ENCODE measurements at places on chromosomes 4 and X. TPM values are rescaled to one million over a fixed set of nuclear protein-coding genes. Genes with fewer than 3 reads are reported as not detected.

- DNase-seq: no peak
- no peaks in the 10 kb centered on the region for H3K4me1 ChIP-seq
- no peak overlapping the region for H3K4me3 ChIP-seq
- H3K27me3 ChIP-seq: no peaks in the 10 kb centered on the region
- H3K36me3 ChIP-seq: no peaks in the 10 kb centered on the region
- H3K27ac ChIP-seq: no peak overlapping the region
These were observed 12.1 kb downstream of the BMP2K start for GRCh38 chr4:78788007-78788889.

DNA sequence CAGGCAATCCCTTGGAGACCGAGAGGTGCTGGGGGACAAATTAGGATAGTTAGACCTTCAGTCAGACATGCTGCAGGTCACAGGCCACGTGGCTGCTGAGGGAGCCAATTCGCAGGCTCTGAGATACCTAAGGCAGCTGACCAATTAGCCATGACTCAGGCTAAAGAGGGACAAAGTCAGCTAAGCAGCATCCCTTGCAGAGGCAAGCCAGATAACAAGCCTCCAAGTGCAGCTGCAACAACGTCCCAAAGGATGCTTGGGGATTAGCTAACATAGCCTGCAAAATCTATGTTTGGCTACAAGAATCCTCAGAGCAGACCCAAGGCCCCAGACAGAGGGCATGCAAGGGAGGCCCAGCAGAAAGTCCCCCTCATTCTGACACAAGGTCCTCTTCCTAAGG, 93.5 kb downstream of the SEL1L3 start:
- H3K36me3 ChIP-seq: no peaks in the 10 kb centered on the region
- no peak overlapping the region for H3K27ac ChIP-seq
- H3K27me3 ChIP-seq: no peaks in the 10 kb centered on the region
- no peaks in the 10 kb centered on the region for H3K4me1 ChIP-seq
- no peak overlapping the region for H3K4me3 ChIP-seq
- no peak for DNase-seq

GRCh38 chr4:82848706-82849105, 42.2 kb downstream of the SEC31A start:
- no peaks in the 10 kb centered on the region for H3K27me3 ChIP-seq
- H3K36me3 ChIP-seq: peaks cover 100% of the 10 kb centered on the region
- H3K4me1 ChIP-seq: no peaks in the 10 kb centered on the region
- H3K4me3 ChIP-seq: no peak overlapping the region
- no peak overlapping the region for H3K27ac ChIP-seq

DNA sequence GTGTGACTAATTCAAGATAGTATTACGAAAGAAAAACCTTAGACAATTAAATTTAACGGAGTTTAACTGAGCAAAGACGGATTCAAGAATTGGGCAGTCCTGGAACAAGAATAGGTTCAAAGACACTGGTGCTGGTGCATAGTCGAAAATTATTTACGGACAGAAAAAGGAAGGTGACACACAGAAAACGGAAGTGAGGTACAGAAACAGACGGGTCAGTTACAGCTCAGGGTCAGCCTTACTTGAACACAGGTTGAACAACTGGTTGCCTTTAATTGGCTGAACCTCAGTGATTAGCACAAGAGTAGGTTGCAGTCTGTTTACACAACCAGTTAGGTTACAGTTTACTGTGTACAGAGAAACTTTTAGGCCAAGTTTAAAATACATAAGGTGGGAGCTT, 31.5 kb downstream of the KLHL8 start:
- no peak overlapping the region for H3K27ac ChIP-seq
- H3K27me3 ChIP-seq: no peaks in the 10 kb centered on the region
- no peaks in the 10 kb centered on the region for H3K4me1 ChIP-seq
- H3K36me3 ChIP-seq: no peaks in the 10 kb centered on the region

DNA sequence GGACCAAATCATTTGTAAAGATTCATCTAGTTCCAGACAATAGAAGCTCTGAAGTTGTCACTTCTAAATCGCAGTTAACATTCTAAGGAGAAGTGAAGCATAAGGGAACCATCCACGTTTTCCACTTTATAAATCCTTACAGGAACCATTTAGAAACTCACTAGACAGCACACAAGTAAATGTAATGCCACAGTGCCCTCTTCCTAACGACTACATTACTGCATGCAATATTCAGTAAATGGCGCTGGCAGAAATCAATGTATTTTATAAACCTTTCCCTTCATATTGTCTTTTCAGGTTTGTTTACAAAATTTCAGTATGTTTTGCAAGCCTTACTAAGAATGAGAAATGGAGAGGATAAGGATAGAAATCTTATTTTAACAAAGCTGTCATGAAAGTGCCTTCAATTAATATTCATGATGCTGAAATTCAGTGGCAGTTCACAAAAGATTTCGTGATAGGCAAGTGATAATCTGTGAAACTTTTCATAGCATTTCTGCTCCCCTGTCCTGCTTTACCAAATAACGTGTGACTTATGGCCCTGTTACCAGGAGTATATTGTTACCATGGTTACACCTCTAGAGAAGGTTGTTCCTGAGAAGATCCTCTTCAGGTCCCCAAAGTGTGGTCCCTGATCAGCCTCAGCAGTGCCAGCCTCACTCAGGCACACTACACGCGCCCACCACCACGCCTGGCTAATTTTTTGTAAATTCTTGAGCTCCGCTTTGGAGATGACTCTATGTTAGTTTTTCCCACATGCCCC, 54.2 kb downstream of the TMA16 start:
- no peaks in the 10 kb centered on the region for H3K27me3 ChIP-seq
- peaks cover 14% of the 10 kb centered on the region for H3K4me1 ChIP-seq
- no peak overlapping the region for H3K27ac ChIP-seq

DNA sequence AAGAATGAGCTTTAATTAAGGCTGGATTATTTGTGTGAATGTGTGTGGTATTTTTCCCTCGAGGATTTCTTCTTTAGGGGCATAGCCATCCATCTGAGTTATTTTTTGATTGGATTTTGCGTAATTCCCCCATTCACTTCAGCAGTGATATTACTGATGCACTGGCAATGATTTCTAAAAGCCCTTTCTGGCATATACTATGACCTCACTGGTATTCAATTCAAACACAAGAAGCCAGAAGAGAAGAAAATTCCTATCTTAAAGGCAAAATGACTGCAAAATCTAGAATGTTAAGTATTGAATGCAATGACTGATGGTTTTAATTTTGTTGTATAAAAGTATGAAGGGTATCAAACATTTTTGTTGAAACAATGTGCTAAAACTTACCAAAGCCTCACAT, 71.1 kb upstream of the DDIT4L start:
- no peaks in the 10 kb centered on the region for H3K27me3 ChIP-seq
- no peaks in the 10 kb centered on the region for H3K36me3 ChIP-seq
- H3K4me3 ChIP-seq: no peak overlapping the region
- no peaks in the 10 kb centered on the region for H3K4me1 ChIP-seq
- DNase-seq: no peak

GRCh38 chr4:185079271-185079905, 61.1 kb downstream of the HELT start:
- DNase-seq: no peak
- no peaks in the 10 kb centered on the region for H3K36me3 ChIP-seq
- no peak overlapping the region for H3K4me3 ChIP-seq
- no peaks in the 10 kb centered on the region for H3K4me1 ChIP-seq
- H3K27me3 ChIP-seq: no peaks in the 10 kb centered on the region
- H3K27ac ChIP-seq: no peak overlapping the region

The TLR2 gene
- total RNA-seq: 77.7 TPM

The TCEAL7 gene
- total RNA-seq: 8.2 TPM

The FAM47E gene
- 3.2 TPM for total RNA-seq

The ADGRG4 gene
- not detected for total RNA-seq

The GLOD5 gene
- 2.5 TPM for total RNA-seq

All from left lung (tissue), 14 donors.